Cerebellum (tissue), 4 donors: ENCODE measurements at places on chromosomes 5 and 9. TPM values are rescaled to one million over a fixed set of nuclear protein-coding genes. Genes with fewer than 3 reads are reported as not detected.

Gene WDR31
- 2.4 TPM for total RNA-seq

Gene ADAMTS12
- 7.6 TPM for total RNA-seq

Gene GFPT2
- 38.2 TPM for total RNA-seq

Gene MEGF10
- total RNA-seq, result 72.2 TPM

Gene TMC1
- 0.45 TPM for total RNA-seq

Gene ADAMTSL2
- 1.8 TPM for total RNA-seq

Gene FGF1
- total RNA-seq, result 6.8 TPM

Gene ACTL7B
- total RNA-seq, result not detected
